ENCODE measurements at places on chromosomes 4 and X. TPM values are rescaled to one million over a fixed set of nuclear protein-coding genes. Genes with fewer than 3 reads are reported as not detected.

Gene PCDH18
- total RNA-seq = 0.12 TPM

Gene DCHS2
- total RNA-seq = not detected

GRCh38 chrX:2334237-2334636 lies 166.5 kb downstream of the DHRSX start:
- no peak for DNase-seq

GRCh38 chr4:107913283-107913899 lies 18.0 kb upstream of the CYP2U1 start:
- DNase-seq = no peak

DNA sequence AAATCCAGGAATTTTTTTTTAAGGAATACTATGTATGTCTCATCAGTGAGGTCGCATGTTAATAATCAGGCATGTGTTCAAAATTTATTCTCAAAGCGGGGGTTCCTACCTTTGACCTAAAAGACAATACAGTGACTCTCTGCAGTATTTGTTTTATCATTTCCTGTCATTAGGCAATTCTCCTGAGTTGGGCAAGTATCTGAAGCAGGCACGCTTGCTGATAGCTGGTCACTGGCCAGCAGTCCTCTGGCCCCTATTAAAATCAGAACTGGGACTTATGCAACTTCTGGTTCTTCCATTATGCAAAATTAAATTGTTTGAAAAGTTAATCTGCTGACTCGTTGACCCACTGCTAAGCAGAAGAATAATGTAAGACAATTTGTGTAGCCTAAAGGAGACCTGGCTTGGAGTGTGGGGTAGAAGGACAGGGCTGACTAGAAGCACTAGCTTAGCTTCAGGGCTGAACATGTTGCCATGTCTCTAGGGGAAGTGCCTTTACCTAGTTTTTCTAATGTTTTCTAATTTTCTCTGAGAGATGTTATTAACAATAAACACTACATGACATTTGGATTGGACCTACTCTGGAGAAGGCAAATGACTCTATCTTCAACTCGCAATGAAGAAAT lies 36.0 kb upstream of the GABRA2 start:
- DNase-seq = no peak

- DNase-seq = no peak
These were observed 17.0 kb upstream of the WWC2 start for GRCh38 chr4:183082053-183082452.
